Spleen (tissue), 13 donors: ENCODE measurements at places on chromosomes 7 and 10. TPM values are rescaled to one million over a fixed set of nuclear protein-coding genes. Genes with fewer than 3 reads are reported as not detected.

Gene TDRD1
- total RNA-seq, result 0.60 TPM

Gene IQCE
- total RNA-seq, result 10.5 TPM

Gene VWA2
- total RNA-seq, result 1.9 TPM

Gene IFIT1B
- not detected for total RNA-seq

Gene HECW1
- 0.40 TPM for total RNA-seq

Gene CTAGE4
- total RNA-seq, result 1.4 TPM

Gene FAM204A
- 52.7 TPM for total RNA-seq

Gene GDF10
- total RNA-seq, result not detected

DNA sequence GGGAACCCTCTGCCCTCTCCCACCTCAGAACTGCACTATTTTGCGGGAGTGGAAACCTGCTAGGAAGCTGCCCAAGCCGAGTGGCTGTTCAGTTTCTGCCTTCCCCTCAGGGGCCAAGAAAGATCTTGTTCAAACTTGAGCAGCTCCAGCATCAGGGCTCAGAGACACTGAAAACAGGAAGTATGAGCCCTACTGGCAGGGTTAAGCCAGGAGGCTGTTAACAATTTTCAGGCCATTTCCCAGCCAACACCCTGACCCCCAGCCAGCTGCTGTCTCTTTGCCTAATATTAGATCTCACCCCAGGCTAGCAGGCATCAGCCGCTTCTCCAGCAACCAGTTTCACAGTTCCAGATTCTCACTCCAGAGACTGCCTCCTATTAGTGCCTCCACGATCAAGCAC, 9.2 kb downstream of the PLAU start:
- peak overlapping the region; percentile 71 for H3K27ac ChIP-seq
- H3K36me3 ChIP-seq, result no peaks in the 10 kb centered on the region
- no peak for DNase-seq
- H3K27me3 ChIP-seq, result no peaks in the 10 kb centered on the region
- H3K4me3 ChIP-seq, result no peak overlapping the region

DNA sequence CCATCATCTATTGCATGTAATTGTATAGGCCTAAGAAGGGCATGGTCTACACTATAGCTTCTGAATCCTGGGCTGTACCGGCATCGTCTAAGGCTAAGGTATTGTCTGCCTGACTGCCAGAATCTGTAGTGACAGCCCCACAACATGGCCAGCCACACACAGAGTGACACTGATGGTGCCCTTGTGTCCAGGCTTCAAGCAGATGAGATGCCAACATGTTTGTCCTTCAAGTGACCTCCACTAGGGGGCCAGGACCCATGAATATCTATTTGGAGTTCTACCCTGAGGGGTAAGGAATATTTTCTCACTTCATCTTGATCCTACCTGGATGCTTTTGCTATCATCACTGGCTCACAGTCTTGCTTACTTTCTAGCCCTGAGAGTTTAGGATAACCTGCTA, 1.5 kb downstream of the CYP3A7 start:
- DNase-seq, result no peak
- H3K27ac ChIP-seq, result no peak overlapping the region
- H3K36me3 ChIP-seq, result no peaks in the 10 kb centered on the region
- no peak overlapping the region for H3K4me3 ChIP-seq

DNA sequence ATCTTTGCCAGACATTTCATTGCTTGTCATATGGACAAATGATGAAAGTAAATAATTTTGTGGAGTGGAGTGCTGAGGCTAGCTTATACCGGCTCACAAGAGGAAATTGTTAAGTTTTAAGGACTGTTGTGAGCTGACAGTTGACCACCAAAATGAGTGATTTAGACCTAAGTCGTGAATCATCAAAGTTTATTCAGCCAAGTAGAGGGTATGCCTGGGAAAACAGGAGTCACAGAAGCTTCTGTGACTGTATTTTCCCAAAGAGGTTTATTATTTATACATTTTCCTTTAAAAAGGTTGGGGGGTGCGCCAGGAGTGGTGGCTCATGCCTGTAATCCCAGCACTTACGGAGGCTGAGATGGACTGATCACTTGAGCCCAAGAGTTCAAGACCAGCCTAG, 21.8 kb downstream of the MRPS24 start:
- no peak overlapping the region for H3K27ac ChIP-seq
- H3K4me1 ChIP-seq, result no peaks in the 10 kb centered on the region
- H3K36me3 ChIP-seq, result no peaks in the 10 kb centered on the region

- peaks cover 11% of the 10 kb centered on the region for H3K4me1 ChIP-seq
- no peaks in the 10 kb centered on the region for H3K36me3 ChIP-seq
- peak overlapping the region; percentile 8 for H3K4me3 ChIP-seq
- no peaks in the 10 kb centered on the region for H3K27me3 ChIP-seq
- H3K27ac ChIP-seq, result peak overlapping the region; percentile 72
- DNase-seq, result no peak
Measured at GRCh38 chr10:15084502-15084922, 4.1 kb downstream of the ACBD7 start.

DNA sequence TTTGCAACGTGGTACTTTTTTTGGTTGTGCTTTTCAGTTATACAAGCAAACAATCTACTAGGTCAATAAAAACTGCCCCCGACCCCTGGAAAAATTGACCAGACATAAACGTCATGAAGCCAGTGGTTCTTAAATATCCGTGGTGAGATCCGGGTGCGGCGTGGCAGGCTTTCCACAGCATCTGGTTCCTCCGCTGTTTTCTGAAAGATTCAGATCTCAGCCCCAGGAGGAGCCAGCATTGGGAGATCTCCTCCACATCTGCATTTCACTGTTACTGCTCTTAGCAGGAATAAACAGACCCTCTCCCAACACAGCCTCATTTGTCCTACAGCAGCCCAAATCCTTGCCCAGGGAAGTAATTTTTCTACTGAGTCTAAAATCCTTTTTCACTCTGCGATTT, 664.3 kb upstream of the FOXK1 start:
- no peak for DNase-seq
- H3K36me3 ChIP-seq, result no peaks in the 10 kb centered on the region
- no peak overlapping the region for H3K27ac ChIP-seq
- peaks cover 2% of the 10 kb centered on the region for H3K4me1 ChIP-seq

GRCh38 chr7:46032942-46033341, 111.9 kb upstream of the IGFBP3 start:
- H3K4me3 ChIP-seq, result no peak overlapping the region
- H3K36me3 ChIP-seq, result no peaks in the 10 kb centered on the region
- H3K27me3 ChIP-seq, result no peaks in the 10 kb centered on the region
- H3K27ac ChIP-seq, result no peak overlapping the region
- DNase-seq, result no peak

- no peaks in the 10 kb centered on the region for H3K27me3 ChIP-seq
- no peak overlapping the region for H3K27ac ChIP-seq
- peak; percentile 87 for DNase-seq
- peaks cover 54% of the 10 kb centered on the region for H3K4me1 ChIP-seq
- no peak overlapping the region for H3K4me3 ChIP-seq
Measured at GRCh38 chr10:73768881-73769280, 13.0 kb upstream of the CHCHD1 start.

DNA sequence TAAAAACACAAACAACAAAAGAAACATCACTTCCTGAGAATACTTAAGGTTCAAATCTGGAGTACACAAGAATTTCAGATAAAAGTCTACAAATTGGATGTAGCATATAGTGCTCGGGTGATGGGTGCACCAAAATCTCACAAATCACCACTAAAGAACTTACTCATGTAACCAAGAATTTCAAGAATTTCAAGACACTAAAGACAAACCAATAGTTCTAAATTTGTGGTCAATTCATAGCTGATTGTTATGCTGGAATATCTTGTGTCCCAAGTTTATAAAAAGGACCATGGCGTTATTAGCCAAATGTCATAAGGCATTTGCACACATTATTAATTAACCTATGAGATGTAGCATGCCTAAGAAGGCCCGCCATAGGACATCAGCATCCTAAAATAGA, 1204.1 kb upstream of the AUTS2 start:
- H3K4me1 ChIP-seq, result no peaks in the 10 kb centered on the region
- no peaks in the 10 kb centered on the region for H3K27me3 ChIP-seq
- no peak for DNase-seq
- H3K4me3 ChIP-seq, result no peak overlapping the region
- no peak overlapping the region for H3K27ac ChIP-seq
- H3K36me3 ChIP-seq, result no peaks in the 10 kb centered on the region

GRCh38 chr7:106070201-106070551, 41.9 kb downstream of the SYPL1 start:
- peaks cover 84% of the 10 kb centered on the region for H3K4me1 ChIP-seq
- H3K4me3 ChIP-seq, result no peak overlapping the region
- H3K36me3 ChIP-seq, result no peaks in the 10 kb centered on the region
- no peak for DNase-seq

GRCh38 chr10:12549297-12549696, 199.9 kb downstream of the CAMK1D start:
- no peak overlapping the region for H3K4me3 ChIP-seq
- H3K4me1 ChIP-seq, result peaks cover 7% of the 10 kb centered on the region
- H3K36me3 ChIP-seq, result no peaks in the 10 kb centered on the region
- H3K27me3 ChIP-seq, result no peaks in the 10 kb centered on the region

GRCh38 chr7:74657692-74658177, at the start of gene GTF2I:
Gene GTF2I (plus strand): TSS chr7:74657718. CDS start chr7:74689129, 31,411 bp downstream.
- peak within 1 kb of the TSS; percentile 84 for H3K4me3 ChIP-seq
- peak; percentile 94 for DNase-seq
- H3K27me3 ChIP-seq, result no peaks in the 10 kb centered on the region
- H3K27ac ChIP-seq, result peak within 1 kb of the TSS; percentile 100
- no peaks in the 10 kb centered on the region for H3K36me3 ChIP-seq
- peaks cover 61% of the 10 kb centered on the region for H3K4me1 ChIP-seq

GRCh38 chr10:44362866-44363711, 21.8 kb downstream of the CXCL12 start:
- no peak overlapping the region for H3K4me3 ChIP-seq
- H3K4me1 ChIP-seq, result no peaks in the 10 kb centered on the region
- DNase-seq, result peak; percentile 67
- no peaks in the 10 kb centered on the region for H3K27me3 ChIP-seq

DNA sequence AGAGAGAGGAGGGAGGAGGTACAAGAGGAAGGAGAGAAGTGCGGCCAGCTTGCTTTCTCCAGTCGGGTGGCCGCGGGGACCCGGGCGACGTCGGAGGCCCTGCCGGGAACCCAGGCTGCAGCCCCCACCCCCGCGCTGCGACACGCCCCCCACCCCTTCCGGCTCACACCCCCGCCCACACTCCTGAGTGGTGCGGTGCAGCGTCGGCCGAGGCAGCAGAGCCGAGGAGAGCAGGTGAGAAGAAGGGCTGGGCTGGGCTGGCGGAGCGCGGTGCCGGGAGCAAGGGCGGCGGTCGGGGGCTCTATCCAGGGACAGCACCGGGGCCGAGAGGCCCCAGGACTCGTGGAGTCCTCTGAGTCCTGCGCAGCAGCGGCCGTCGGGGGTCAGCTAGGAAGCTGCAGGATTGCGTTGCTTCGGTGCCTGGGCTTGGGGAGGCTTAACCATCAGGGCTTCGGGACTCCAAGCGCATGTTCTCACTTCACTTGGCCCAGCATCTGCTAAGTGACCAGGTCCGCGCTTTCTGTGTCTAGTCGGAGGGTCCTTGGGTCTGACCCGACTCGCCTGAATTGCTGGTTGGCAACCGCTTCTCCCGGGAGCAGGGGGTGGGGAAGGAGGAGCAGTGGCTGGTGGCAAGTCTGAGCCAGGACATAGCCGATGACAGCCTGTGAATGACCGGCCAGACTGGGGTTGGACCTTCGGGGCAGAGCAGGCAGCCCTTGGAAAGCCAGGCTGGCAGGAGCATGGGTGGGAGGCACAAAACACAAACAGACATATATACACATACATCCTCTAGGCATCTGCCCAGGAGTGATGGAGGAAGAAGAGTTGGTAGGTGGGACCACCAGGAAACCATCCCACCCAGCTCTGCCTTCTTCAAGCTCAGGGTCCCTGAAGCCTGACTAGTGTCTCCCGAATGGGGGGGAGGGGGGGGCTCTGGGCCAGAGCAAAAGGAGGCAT, 683 bp downstream of the CHAT start:
- no peak overlapping the region for H3K27ac ChIP-seq
- H3K4me1 ChIP-seq, result peaks cover 21% of the 10 kb centered on the region
- peaks cover 49% of the 10 kb centered on the region for H3K27me3 ChIP-seq
- no peaks in the 10 kb centered on the region for H3K36me3 ChIP-seq
- DNase-seq, result peak; percentile 61

DNA sequence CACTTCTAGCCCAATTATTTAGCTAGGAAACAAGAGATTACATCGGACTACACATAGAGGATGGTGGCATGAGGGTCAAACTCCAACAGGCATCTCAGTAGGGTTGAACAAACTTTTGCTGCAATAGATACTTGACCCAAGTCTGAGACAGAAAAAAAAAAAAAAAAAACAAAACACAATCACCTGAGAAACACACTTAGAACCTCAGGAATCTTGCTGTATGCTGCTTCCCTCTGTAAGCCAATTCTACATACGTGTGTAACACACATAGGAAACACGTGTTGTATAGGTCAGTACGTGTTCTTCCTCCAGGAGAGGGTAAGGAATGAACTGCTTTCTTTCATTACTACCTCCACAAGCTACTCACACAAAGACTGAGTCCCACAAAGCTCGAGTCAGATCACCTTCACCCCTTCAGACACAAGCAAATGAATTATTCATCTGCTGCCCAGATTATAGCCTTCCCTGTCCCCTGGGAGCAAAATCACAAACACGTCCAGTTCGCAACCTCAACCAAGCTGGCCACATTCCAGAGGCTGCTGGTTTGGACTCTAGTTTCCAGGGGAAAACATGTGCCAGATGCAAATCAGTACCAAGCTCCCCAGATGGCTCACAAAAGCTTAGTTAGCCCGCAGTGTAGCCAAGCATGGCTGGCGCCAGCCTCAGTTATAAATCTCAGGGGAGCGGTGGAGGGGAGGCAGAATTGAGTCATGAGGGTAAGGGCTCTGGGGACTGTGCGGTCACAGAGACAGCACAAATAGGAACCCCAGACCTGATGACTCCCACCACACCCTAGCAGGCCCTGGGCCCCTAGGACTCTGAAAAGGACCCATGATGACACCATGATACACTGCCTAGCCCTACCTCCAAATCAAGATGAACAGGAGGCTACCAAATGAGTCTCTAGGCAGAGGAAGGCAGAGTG, 15.1 kb downstream of the PSAP start:
- peaks cover 57% of the 10 kb centered on the region for H3K36me3 ChIP-seq
- H3K4me3 ChIP-seq, result no peak overlapping the region
- peak overlapping the region; percentile 76 for H3K27ac ChIP-seq

DNA sequence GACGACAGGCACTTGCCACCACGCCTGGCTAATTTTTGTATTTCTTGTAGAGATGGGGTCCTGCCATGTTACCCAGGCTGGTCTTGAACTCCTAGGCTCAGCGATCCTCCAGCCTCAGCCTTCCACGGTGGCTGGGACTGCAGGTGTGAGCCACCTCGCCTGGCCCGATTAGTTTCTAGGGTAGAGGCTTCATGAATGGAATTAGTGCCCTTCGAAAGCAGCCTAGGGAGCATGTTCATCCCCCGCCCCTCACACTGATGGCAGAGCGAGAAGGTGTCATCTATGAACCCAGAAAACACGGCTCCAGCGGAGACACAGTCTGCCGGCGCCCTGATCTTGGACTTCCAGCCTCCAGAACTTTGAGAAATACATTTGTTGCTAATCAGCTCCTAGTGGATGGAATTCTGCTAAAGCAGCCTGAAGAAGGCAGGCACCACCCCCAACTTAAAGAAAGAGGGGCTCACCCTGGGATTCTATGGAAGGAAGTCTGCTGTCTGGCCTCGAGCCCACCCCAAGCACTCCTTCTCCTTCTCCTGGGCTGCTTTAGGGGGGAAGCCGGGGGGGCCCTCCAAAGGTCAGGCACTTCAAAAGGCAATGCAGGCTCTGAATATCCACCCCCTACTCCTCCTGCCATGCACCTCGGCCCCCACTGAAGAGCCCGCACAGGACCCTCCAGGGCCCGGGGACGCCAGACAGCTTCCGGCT, 10.1 kb downstream of the PDGFA start:
- H3K27ac ChIP-seq, result no peak overlapping the region
- no peaks in the 10 kb centered on the region for H3K27me3 ChIP-seq
